ENCODE measurements at places on chromosomes 5 and 9. TPM values are rescaled to one million over a fixed set of nuclear protein-coding genes. Genes with fewer than 3 reads are reported as not detected.

Gene PPP3R2
- not detected for total RNA-seq

Gene B4GALT7
- total RNA-seq, result 38.0 TPM

Gene CDH9
- 0.10 TPM for total RNA-seq

Gene CARTPT
- total RNA-seq, result not detected

Gene CDH18
- total RNA-seq, result 7.0 TPM

Gene CFAP90
- total RNA-seq, result 0.69 TPM

- peaks cover 5% of the 10 kb centered on the region for H3K4me1 ChIP-seq
- peaks cover 10% of the 10 kb centered on the region for H3K36me3 ChIP-seq
- no peak overlapping the region for H3K4me3 ChIP-seq
- no peak for DNase-seq
- H3K27ac ChIP-seq, result no peak overlapping the region
These were observed 45.3 kb downstream of the STOM start for GRCh38 chr9:121324755-121325154.

GRCh38 chr9:69645488-69645887 lies 26.7 kb downstream of the APBA1 start:
- no peak overlapping the region for H3K27ac ChIP-seq
- DNase-seq, result no peak
- no peaks in the 10 kb centered on the region for H3K36me3 ChIP-seq
- no peaks in the 10 kb centered on the region for H3K27me3 ChIP-seq
- no peaks in the 10 kb centered on the region for H3K4me1 ChIP-seq
- H3K4me3 ChIP-seq, result no peak overlapping the region

GRCh38 chr9:137975936-137976565 lies 98.5 kb downstream of the CACNA1B start:
- no peaks in the 10 kb centered on the region for H3K27me3 ChIP-seq
- no peak overlapping the region for H3K27ac ChIP-seq
- H3K4me1 ChIP-seq, result no peaks in the 10 kb centered on the region
- no peaks in the 10 kb centered on the region for H3K36me3 ChIP-seq

GRCh38 chr5:162410365-162410764 lies 342.8 kb downstream of the GABRG2 start:
- H3K4me3 ChIP-seq, result no peak overlapping the region
- DNase-seq, result no peak
- no peak overlapping the region for H3K27ac ChIP-seq
- H3K36me3 ChIP-seq, result no peaks in the 10 kb centered on the region

GRCh38 chr9:21455320-21455719 lies 15.1 kb downstream of the IFNA1 start:
- no peak overlapping the region for H3K27ac ChIP-seq
- no peak overlapping the region for H3K4me3 ChIP-seq
- H3K36me3 ChIP-seq, result no peaks in the 10 kb centered on the region
- no peaks in the 10 kb centered on the region for H3K27me3 ChIP-seq
- H3K4me1 ChIP-seq, result no peaks in the 10 kb centered on the region

DNA sequence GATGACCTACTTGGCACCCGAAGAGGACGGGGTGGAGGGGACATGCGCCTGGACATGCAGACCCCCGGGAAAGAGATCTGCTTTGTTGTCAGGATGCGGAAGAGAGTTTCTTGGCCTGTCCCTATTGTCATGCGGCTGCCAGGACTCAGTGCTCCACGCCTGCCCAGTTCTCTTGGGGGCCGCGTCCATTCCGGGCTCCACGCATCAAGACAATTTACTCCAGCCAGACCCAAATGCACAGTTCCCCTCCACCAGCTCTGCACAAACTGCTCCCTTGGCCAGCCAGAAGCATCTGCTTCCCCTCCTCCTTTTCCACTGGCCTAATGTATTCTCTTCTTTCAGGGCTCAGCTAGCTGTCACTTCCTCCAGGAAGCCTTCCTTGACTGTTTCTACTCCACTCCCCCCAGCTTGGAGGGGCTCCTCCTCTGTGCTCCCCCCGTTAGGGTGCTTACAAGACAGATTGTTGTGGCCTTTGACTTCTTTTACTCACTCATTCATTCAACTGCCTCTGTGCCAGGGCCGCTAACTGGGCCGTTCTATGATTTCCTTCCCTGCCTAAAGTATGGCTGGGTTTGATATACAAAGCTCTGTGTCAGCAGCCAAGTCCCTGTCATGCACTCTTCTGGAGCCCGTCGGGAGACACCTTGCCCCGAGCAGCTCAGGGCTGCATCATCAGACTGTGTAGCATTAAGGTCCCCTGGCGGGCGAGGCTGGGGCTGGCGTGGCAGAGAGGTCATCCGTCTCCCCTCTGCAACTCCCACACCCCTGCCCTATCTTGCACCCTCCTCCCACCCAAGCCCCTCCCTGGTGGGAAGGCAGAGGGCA lies 6.6 kb downstream of the FIBCD1 start:
- DNase-seq, result no peak
- no peak overlapping the region for H3K4me3 ChIP-seq
- H3K27ac ChIP-seq, result no peak overlapping the region
- H3K4me1 ChIP-seq, result peaks cover 36% of the 10 kb centered on the region

GRCh38 chr5:121819682-121820261 lies 31.9 kb upstream of the FTMT start:
- H3K36me3 ChIP-seq, result no peaks in the 10 kb centered on the region
- no peaks in the 10 kb centered on the region for H3K4me1 ChIP-seq
- no peak for DNase-seq
- H3K27me3 ChIP-seq, result no peaks in the 10 kb centered on the region

DNA sequence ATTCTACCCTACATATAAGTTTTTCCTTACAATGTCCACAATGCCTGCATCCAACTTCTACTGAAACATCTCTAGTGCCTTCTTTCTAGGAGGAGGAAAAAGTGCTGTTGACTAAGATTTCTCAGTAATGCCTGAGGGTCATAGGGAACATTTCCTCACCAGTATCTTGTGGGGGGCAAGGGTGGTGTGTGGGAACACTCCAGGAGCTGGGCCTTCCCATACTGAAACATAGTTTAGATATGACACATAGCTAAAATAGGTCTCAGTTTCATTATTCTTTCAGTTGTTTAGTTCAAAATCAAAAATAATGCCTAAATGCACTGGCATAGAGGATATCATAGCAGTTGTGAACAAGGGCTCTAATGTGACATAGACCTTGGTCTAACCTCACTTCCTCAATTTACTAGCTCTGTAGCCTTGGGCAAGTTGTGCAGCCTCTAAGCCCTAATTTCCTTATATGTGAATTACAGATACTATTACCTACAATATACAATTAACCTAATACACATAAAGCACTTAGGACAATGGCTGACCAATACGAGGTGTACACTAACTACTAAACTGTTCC lies 66.1 kb downstream of the HAPLN1 start:
- no peaks in the 10 kb centered on the region for H3K4me1 ChIP-seq
- H3K4me3 ChIP-seq, result no peak overlapping the region
- H3K36me3 ChIP-seq, result no peaks in the 10 kb centered on the region
- H3K27ac ChIP-seq, result no peak overlapping the region
- no peaks in the 10 kb centered on the region for H3K27me3 ChIP-seq

GRCh38 chr5:79107020-79107796 lies 4.4 kb upstream of the BHMT start:
- peaks cover 32% of the 10 kb centered on the region for H3K27me3 ChIP-seq
- H3K4me1 ChIP-seq, result no peaks in the 10 kb centered on the region
- DNase-seq, result no peak
- H3K36me3 ChIP-seq, result no peaks in the 10 kb centered on the region

GRCh38 chr9:99029083-99029645 lies 75.7 kb upstream of the TGFBR1 start:
- no peak for DNase-seq
- H3K27me3 ChIP-seq, result no peaks in the 10 kb centered on the region
- H3K4me1 ChIP-seq, result no peaks in the 10 kb centered on the region
- H3K27ac ChIP-seq, result no peak overlapping the region
- H3K4me3 ChIP-seq, result no peak overlapping the region
- H3K36me3 ChIP-seq, result no peaks in the 10 kb centered on the region

DNA sequence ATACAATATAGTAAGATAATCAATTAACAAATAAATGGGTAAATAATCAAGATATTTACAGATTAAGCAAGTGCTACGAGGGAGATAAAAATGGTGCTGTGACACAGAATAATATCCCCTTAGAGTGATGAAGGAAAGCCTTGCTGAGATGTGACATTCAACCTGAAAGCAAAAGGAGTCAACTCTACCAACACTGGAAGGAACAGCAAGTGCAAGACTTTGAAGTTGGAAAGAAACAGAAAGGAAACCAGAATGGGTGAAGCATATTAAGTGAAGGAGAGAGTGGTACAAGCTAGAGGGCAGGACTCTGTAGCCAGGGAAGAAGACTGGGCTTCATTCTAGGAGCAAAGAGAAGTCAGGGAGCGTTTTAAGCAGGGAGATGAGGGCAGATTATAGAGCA lies 12.2 kb upstream of the MEGF9 start:
- no peaks in the 10 kb centered on the region for H3K27me3 ChIP-seq
- H3K4me1 ChIP-seq, result peaks cover 4% of the 10 kb centered on the region
- no peak overlapping the region for H3K27ac ChIP-seq
- no peak for DNase-seq
- H3K36me3 ChIP-seq, result no peaks in the 10 kb centered on the region
- no peak overlapping the region for H3K4me3 ChIP-seq

DNA sequence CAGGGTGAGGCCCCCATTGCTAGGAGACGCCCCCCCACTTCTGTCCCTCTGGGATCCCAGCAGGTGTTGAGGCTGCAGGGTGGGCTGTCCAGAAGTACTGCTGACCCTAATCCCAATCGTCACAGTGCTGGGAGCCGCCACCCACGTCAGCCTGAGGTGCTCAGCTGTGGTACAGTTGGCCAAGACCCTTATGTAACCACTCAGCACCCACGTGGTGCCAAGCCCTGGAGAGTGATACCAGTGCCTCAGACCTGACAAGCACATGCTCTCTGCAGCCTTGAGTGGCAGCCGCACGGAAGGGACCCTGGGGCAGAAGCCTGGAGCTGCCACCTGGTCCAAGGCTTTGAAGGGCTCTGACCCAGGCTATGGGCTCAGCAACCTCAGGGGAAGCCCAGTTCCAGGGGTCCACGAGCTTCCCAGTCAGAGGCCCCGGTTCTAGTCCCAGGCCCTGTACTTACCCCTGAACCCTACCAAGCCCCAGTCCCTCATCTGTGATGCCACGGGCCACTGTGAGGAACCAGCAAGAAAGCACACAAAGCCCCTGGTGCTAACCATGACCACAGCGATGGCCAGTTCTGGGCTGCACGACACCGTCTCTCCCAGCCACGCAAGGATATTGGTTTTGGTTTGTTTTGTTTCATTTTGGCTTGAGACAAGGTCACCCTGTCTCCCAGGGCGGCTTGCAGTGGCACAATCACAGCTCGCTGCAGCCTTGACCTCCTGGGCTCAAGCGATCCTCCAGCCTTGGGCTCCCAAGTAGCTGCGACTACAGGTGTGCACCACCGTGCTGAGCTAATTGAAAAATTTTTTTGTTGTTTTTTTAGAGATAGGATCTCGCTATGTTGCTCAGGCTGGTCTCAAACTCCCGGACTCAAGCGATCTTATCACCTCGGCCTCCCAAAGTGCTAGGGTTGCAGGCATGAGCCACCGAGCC lies 50.7 kb downstream of the DBH start:
- no peak for DNase-seq
- no peak overlapping the region for H3K27ac ChIP-seq
- no peaks in the 10 kb centered on the region for H3K36me3 ChIP-seq
- H3K4me1 ChIP-seq, result no peaks in the 10 kb centered on the region
- H3K4me3 ChIP-seq, result no peak overlapping the region

DNA sequence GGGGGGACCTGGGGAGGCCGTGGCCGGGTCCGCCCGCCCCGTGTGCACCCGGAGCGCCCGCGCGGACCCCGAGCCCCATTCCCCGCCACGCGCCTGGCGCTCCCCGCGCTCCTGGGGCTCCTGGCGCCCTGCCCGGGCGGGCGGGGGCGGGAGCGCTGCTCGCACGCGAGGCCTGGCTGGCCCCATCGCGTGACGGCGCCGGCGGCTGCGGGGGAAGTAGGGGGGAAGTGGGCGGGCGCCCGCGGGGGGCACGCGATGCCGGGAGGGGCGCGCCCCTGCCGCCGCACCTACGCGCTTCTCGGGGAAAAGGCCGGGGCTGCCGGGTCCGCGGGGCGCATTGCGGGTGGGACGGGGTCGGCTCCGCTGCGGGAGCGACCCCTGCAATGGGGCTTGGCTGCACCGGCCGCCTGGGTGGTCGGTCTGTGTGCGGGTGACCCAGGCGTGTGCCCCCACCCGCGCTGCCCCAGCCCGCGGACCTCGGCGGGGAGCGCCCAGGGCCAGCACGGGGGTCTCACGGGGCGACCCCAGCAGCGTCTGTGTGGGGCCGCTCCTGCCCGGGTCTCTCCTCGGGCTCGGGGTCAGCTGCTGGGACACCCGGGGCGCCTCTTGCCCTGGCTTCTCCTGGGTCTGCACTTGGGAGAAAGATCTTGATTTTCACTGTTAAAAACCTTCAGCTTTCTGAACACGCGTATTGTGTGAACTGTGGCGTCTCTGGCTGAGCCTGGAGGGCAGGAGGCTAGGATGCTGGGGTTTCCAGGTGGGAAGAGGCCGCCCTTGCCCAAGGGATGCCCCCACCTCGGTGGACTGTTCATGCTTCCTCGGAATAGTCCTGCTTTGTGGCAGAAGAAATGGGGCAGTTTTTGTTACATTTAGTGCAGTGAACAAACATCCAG lies 52.4 kb downstream of the AHRR start:
- no peaks in the 10 kb centered on the region for H3K4me1 ChIP-seq
- no peak for DNase-seq
- H3K4me3 ChIP-seq, result no peak overlapping the region
- no peaks in the 10 kb centered on the region for H3K27me3 ChIP-seq

DNA sequence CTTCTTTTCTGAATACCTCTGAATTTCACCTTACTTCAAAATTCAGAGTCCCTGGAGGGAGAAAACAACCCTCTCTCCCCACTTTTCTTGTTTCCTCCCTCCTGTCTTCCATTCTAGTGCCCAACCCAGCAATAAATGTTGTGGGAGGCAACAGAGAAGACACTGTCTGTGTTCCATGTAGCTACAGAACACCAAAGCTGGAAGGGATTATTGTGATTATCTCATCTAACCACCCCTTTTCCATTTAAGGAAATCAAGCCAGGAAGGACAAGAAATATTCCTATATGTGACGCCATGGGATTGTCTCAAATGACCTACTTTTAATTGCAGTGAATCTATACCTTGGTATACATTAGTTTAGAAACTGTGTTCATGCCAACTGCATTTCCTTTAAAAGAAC lies 476.6 kb upstream of the TNC start:
- H3K4me1 ChIP-seq, result peaks cover 13% of the 10 kb centered on the region
- H3K36me3 ChIP-seq, result no peaks in the 10 kb centered on the region
- H3K27me3 ChIP-seq, result no peaks in the 10 kb centered on the region
- no peak overlapping the region for H3K4me3 ChIP-seq

DNA sequence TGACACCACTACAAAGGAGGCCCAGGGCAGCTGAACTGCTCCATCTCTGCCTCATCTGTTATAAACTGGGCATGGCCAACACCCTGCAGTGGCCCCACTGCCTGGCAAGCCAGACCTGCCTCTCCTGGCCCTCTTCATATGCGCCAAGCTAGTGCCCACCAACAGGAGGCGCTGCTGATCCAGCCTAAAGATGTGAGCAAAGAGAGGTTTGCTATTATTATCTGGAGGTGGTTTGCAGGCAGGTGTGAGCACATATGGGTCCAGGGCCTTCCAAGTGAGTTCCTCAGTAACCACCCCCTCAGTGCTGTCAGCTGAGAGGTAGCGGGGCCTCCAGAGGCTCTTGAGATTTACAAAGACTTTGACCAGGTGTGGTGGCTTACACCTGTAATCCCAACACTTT lies 232.2 kb downstream of the SYK start:
- no peak overlapping the region for H3K27ac ChIP-seq
- no peaks in the 10 kb centered on the region for H3K27me3 ChIP-seq
- no peak for DNase-seq
- no peaks in the 10 kb centered on the region for H3K36me3 ChIP-seq
- peaks cover 12% of the 10 kb centered on the region for H3K4me1 ChIP-seq

All from Panc1 (cell line).